Fibroblast of gingiva (primary cell): ENCODE measurements at places on chromosomes 2 and 18.

GRCh38 chr2:143725400-143725799 is 596.2 kb downstream of the ARHGAP15 start:
- no peak for DNase-seq

DNA sequence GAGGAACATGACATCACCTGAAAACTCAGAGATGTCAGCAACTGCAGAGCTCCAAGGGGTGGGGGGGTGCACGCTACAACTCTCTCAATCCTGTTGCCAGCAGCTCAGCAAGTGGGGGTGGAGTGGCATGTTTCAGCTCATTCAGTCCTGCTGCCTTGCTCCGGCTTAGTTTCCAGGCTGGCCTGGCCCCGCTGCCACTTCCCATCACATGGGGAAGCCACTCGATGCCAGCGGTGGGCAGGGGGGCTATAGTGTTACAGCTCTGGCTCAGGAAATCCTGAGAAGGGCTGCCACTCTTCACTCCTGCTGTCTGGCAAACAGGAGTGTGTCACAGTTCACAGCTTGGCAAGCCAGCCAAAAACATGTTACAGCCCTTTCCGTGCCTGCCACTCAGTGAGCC is 356.5 kb upstream of the GULP1 start:
- DNase-seq = no peak

GRCh38 chr18:3877678-3878077 is 427.7 kb downstream of the TGIF1 start:
- DNase-seq = no peak

DNA sequence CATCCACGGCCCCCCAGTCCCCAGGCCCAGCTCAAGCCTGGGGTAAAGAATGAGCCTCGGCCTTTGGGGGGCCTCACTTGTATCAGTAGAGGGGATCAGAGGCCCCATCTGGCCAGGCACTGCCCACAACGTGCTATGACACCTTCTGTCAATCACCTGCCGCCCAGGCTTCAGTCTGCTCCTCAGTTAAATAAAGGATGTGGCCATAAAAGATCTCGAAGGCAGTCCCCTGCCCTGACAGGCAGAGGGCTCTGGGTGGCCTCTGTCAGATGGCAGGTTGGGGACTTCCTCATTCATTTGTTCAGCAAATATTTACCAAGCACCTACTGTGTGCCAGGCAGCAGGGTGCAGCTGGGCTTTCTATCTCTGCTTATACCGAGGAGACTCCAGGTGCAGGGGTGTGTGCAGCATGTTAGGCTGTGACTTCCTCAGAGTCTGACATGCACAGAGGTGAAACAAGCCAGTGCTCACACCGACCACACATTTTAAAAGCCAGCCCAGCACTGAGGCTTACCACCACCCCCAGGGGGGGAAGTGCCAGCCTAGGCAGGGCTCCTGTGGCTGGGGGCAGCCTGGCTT is 166.4 kb downstream of the GALNT1 start:
- no peak for DNase-seq

- no peak for DNase-seq
These were observed 14.4 kb upstream of the SNED1 start for GRCh38 chr2:240983996-240984498.

GRCh38 chr2:141323571-141323970 is 807.2 kb downstream of the LRP1B start:
- no peak for DNase-seq

- DNase-seq = no peak
These were observed 25.5 kb upstream of the CEP68 start for GRCh38 chr2:65030476-65031332.

GRCh38 chr18:50662177-50662576 is 102.3 kb downstream of the MAPK4 start:
- no peak for DNase-seq

- DNase-seq = no peak
These were observed 57.2 kb downstream of the LBH start for GRCh38 chr2:30288561-30288960.

DNA sequence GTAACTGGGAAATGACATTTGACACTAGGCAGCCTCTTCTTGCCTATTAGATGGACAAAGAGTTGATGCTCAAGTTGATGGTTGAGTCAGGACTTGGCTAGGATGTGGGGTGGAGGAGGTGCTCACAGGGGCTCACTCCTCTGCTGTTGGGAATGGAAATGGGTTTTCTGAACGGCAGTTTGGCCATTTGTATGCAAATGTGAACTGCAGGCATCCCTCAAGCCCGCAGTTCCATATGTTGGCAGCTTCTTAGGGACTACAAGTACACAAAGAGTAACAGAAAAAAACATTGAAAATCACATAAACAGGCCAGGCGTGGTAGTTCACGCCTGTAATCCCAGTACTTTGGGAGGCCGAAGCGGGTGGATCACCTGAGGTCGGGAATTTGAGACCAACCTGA is 80.8 kb downstream of the INPP5D start:
- no peak for DNase-seq

- no peak for DNase-seq
These were observed 889.5 kb downstream of the EPHA4 start for GRCh38 chr2:220682616-220683015.

- DNase-seq = no peak
These were observed 109.1 kb upstream of the CTDP1 start for GRCh38 chr18:79570266-79571201.

GRCh38 chr2:118569876-118570535 is 277.4 kb downstream of the EN1 start:
- peak; percentile 47 for DNase-seq

GRCh38 chr2:233964581-233964980 is 47.4 kb downstream of the TRPM8 start:
- DNase-seq = no peak

- no peak for DNase-seq
These were observed 45.1 kb upstream of the TBR1 start for GRCh38 chr2:161370981-161371380.

DNA sequence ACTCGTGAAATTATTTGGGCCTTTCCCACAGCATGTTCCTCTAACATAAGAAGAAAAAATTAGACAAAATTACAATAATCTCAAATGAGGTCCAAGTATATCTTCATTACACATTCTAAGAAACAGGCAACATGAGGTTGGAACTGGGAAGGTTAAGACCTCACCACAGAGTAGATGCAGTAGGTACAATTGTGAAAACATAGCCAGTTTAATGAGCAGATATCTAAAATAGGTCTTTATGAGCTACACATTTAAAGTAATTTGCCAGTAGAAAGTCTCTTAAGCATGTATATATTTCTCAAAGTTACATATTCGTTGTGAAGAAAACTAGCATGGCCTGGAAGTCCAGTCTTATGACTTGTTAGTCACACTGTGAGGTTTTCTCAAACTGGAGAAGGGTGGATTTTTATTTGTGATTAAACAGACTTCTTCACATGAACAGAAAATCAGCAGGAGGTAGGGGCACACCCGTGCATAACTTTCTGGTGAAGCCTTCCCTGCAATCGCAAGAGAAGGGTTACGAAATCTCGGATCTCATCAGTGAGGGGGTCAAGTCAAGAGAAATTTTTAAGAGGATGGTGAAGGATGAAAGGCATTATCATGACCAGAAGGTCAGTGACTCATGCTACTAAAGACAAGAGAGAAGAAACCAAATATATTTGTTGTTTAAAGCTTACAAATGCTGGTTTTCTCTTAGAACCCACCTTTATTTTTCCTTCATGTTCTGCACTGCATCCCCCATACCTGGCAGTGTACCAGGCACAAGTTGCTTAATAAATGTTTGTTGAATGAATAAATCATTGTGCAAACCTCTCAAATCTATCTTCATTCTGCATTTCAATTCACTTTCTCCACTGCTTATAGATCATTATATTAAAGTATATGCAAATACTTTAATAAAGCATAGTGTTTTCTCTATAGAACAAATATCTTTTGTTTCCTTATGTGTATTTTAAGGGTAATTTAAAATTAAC is 5.1 kb upstream of the RAB27B start:
- peak; percentile 83 for DNase-seq

DNA sequence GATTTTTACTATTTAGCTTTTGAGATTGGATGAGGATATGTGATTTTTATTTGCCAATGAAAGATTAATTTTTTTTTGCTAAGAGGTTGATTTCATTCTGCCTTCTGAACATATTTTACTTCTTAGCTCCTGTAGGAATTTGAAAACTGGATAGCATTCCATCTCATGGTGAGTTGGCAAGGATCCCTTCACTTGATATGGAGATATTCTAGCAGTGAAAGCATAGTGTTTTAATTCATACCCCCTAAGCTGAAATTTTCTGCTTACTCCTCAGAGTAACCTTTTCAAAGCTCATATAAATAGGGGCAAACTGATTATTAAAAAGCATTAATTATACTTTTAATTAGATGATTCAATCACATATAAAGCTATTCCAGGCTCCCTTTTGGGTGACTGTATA is 61.0 kb upstream of the KCNJ3 start:
- no peak for DNase-seq

- DNase-seq = no peak
These were observed 63.8 kb upstream of the PPP1CB start for GRCh38 chr2:28687640-28688385.

DNA sequence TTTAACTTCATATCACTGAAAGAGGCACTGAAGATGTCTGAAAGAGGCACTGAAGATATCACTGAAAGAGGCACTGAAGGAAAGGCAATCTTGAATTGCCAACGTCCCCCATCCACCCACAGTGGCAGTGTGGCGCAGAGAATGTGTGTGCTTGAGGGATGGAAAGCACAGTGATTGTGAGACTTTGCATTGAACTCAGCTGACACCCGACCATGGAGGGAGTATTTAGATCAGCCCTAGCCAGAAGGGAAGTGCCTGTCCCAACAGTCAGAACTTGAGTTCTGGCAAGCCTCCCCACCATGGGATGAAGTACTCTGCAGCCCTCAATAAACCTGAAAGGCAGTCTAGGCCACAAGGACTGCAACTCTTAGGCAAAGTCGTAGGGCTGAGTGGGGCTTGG is 33.8 kb downstream of the MAP4K3 start:
- no peak for DNase-seq

DNA sequence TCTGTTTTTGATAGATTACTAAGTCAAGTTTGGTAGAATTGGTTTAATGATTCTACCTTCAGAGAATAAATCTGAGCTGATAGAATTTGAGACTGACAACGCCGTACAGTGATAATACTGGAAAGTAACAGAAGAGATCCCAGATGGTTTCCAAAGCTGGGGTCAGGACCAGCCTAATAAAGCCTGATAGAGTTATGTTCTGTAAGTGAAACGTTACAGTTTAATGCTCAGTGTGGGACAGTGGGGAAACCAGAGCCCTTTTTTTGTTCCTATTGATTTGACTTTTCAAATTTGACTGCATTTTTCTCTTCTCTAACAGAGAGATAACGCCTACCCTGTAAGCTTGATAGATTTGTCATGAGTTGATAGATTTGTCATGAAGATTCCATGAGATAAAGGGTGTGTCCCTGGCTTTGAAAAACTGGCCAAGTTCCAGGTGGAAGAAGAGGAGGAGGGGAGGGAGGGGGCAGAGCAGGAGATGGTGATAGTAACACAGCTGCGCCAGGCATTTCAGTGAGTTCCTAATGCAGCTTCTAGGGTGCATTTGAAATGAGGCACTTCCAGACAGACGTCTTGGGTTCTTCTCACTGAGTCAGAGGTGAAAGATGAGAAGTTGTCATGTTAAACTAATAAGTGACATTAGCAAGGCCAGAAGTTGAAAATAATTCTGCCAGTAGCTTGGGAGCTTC is 65.1 kb downstream of the CERS6 start:
- DNase-seq = peak; percentile 17

DNA sequence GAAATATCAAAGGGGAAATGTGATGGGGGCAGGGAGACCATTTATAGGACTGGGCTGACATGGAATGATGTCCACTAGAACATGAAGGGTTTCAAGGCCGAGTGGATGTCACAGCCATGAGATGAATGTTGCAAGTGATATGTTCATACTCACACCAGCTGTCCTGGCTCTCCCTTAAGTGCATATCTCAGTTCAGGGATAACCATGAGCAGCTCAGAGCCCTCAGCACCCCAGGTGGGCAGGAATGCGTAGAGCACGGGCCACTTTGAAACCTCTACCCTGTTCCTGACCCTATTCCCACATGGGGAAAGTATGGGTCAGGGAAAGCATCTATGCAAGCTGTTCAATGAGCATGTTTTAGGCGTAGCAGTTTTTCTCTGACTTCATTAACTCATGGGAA is 12.4 kb upstream of the EML4 start:
- DNase-seq = no peak

GRCh38 chr2:129895526-129896082 is 83.9 kb upstream of the RAB6C start:
- no peak for DNase-seq

DNA sequence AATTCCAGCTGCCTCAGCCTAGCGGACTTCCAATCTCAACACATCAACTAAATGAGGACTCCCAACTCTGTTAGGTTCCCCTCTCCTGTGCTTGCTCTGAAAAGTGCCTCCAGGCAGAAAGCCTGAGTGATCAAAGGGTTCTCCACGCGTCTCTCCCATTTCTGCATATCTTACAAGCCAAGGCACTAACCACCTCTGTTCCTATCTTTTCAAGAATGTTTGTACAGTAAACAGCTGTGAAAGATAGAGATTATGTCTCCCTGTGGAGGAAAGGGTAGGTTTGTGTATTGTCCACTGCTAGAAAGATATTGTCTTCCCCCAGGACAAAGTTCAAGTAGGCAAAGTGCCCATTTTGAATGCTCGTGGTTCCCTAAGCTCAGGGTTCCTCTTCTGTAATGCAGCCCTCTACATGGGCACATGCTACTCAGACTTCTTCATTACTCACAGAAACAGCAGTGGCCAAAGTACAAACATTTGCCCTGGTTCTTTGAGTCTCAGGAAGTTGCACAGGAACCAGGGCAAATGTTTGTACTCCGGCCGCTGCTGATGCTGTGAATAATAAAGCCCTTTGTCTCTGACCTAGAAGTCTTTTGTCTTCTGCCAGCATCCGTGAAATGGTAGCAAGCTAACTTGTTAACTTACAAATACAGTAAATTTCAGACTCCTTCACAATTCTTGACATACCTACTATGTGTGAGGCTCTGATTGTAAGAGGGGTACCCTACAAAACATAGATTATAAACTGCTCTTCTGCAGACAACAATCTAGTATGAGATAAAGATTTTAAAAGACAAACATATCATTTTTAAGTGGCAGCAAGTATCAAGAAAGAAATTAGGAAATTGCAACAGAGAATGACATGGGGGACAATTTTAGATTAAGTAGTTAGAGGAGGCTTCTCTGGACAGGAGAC is 44.5 kb downstream of the PKDCC start:
- DNase-seq = no peak

- no peak for DNase-seq
These were observed 58.9 kb downstream of the OSR1 start for GRCh38 chr2:19299522-19299921.

GRCh38 chr2:238525990-238526389 is 99.3 kb downstream of the ASB1 start:
- no peak for DNase-seq

DNA sequence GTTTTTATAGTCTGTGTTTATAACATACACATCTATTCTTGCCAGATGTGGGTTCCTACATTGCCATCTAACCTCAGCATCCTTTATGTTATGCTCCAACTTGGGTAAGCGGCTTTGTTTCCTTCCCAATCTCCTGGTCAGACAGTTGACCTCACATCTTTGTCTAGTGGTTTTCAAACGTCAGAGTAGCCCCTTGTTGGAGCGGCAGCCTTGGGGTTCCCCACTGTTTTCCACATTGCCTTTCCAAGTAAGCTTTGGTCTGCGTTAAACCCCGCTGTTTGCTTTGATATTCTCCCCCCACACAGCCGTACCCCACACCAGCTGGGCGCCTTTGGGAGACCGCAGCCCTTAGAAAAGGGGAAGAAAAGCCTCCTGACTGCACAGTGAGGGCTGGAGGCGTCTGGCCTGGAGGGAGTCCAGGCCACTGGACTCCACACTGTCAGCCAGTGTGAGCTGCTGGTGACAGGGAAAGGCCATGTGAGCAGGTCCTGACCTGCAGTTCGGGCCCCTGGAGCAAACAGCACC is 83.3 kb downstream of the MALT1 start:
- no peak for DNase-seq

GRCh38 chr18:48922801-48923730 is 27.7 kb downstream of the SMAD7 start:
- peak; percentile 56 for DNase-seq
